Epithelial cell of esophagus (primary cell): ENCODE measurements at places on chromosomes 1 and 21.

- no peak for DNase-seq
Observed at GRCh38 chr1:118650107-118650807, 337.9 kb downstream of the TBX15 start.

- no peak for DNase-seq
Observed at GRCh38 chr1:100348549-100349144, 3.7 kb upstream of the CDC14A start.

DNA sequence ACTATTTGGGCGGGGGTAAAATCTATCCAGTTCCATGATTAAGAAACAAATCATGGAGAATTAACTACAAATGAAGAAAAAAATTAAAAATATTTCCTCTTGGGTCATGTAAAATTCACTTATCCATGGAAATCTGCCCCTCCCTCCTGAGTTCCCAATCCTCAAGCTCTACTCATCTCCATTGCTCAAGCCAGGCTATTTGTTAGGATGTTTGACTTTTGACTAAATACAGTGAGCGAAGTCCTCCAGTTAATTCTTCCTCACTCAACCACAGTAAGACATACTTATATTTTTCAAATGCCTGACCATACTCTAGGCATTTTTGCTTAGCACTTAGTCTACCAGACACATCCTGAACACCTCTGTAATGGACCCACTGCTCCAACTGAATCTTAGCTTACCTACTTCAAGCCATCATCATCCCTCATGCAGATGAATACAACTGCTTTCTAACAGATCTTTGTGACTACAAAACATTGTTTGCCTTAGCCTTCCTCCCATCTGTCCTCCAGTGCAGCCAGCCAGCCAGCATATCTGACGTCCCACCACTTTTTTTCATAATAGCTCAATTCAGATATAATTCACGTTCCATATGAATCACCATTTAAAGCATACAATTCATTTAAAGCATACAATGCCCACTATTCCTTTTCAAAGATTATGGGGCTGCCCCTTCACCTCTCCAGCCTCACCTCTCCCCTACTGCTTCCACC, 154.2 kb downstream of the RERE start:
- DNase-seq = peak; percentile 34

DNA sequence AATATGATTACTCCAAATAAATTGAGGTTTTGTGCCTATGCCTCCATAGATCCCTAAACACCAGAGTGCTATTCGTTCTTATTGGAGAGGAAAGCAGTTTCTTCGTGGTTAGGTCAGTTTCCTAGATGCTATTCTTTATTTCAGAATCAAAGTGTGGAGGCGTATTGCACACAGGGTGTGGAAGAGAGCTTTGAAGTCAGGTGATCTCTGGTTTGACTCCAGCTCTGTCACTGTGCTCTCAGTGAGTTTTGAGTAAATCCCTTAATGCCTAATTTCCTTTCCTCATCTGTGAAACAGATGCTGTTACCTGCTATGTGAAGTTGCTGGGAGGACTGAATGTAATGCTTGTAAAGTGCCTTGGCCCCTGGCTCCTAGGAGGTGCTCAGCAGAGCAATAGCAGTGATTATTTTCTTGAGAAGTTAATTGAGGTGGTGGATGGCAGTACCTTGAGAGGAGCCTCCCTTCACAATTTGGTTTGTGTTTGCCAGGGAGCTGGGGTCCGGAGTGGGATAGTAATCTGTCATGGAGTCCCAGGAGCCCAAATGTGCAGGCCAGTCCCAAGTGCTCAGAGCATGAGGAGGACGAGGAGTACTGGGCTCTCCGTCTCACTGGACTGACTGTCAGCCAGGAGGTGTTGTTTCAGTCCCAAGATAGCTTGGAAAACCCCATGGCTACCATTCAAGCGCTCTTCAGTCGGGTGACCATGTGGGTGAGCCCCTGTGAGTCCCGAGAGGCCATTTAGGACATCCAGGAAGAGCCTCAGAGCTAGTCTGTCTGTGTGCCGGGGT, 14.9 kb downstream of the NTPCR start:
- DNase-seq = no peak

DNA sequence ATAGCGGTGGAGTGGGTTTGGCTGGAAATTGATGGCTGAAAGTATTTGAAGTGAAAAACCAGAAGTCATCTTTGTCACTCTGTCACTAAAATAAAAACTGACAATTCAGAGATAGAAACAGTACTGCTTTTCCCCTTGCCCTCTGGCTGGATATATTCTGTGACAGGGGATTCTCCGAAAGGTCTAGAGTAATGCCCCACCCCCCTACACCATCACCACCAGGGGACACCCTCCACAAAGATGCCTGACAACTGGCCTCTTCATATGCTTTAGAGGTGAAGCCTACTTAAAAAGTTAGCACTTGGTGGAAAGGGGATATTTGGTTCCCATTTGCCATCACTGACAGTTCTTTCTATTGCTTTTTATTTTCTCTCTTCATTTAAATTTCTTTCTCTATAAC, 73.5 kb downstream of the SGIP1 start:
- no peak for DNase-seq

GRCh38 chr1:78492386-78492950, 1.7 kb downstream of the PTGFR start:
- DNase-seq = no peak

GRCh38 chr1:194309269-194309668, 1122.9 kb upstream of the B3GALT2 start:
- DNase-seq = no peak

DNA sequence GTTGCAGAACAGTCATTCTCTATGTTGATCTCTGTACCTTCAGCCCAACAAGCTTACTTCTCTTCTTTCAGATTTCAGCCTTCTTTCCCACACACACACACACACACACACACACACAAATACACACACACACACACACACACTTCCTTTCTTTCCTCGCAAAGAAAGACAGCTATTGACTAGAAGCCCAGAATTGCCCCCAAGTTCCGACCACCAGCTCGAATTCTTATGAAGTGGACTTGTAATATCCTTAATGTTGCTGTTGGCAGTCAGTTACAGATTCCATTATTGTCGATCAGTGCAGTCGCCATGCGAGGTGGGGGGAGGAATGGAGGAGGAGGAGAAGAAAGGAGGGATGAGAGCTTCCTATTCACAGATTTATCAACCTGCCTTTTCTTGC, 125.5 kb downstream of the CLEC20A start:
- no peak for DNase-seq

GRCh38 chr1:235650341-235651169, 971 bp upstream of the GNG4 start:
- DNase-seq = no peak

DNA sequence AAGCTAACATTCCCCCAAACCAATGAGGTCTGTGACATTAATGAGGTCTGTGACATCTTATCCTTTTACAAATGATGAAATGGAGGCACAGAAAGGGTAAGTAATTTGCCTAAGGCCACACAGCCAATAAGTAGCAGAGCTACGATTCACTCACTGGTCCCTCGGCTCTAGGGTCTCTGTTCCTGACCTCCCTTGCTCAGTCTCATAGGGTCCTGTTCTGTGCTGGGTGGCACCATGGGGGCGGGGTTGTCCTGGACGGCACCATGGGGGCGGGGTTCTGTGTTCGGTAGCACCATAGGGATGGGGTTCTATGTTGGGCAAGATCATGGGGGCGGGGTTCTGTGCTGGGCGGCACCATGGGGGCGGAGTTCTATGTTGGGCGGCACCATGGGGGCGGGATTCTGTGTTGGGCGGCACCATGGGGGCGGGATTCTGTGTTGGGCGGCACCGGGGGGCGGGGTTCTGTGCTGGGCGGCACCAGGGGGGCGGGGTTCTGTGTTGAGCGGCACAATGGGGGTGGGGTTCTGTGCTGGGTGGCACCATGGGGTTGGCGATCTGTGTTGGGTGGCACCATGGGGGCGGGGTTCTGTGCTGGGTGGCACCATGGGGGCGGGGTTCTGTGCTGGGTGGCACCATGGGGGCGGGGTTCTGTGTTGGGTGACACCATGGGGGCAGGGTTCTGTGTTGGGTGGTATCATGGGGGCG, 55.6 kb downstream of the CLSTN1 start:
- DNase-seq = no peak

- no peak for DNase-seq
Observed at GRCh38 chr1:32929366-32929765, 28.2 kb upstream of the TMEM54 start.

GRCh38 chr1:110606657-110607535, 738 bp upstream of the KCNA2 start:
- DNase-seq = no peak

DNA sequence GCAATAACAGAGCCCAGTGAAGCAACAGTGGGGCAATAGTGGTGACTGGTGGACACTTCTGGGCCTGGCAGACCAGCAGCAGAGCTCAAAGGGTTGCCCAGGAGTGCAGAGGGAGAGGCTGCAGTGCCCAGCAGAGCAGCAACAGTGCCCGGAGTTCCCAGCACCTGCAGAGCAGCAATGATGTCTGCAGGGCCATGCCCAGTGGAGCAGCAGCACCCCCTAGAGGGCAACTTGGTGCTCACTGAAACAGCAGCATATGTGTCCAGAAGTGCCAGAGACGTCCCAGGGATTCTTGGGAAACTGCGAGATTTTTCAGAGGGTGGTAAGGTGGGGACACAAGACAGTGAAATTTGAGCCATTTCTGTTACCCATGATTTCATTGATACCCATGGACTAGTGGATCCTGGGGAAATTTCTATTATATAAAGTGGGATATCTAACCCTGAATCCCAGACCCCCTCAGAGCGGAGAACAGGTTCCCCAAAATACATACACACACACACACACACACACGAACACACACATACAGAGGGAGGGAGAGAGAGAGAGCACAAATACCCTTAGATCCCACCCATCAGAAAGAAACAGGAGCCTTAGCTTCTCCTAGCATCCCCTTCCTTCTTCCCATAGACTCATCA, 156.9 kb upstream of the GJB5 start:
- peak; percentile 57 for DNase-seq

GRCh38 chr1:213790565-213790964, 197.2 kb upstream of the PROX1 start:
- DNase-seq = no peak

GRCh38 chr1:90957497-90957896, 64.3 kb downstream of the ZNF644 start:
- DNase-seq = peak; percentile 4

- DNase-seq = peak; percentile 68
Observed at GRCh38 chr1:20446796-20447195, 39.2 kb downstream of the CAMK2N1 start.

DNA sequence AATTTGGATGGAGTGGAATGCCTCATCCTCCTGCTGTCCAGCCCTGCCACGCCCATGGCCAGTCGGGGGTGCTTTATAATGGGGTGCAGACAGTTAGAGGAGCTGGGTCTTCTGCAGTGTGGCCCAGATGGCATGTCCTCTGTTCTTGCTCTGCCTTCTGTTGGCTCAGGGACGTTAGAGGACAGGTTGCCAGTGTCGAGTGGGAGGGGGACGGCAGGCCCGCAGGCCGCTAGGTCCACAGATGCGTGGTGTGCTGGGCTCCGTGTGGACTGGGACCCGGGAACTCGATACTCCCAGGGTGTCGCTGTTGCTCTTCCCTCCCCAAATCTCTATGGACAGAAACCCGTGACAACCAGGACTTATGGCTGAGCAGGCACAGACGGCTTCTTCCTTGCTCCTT, 33.3 kb downstream of the SIM2 start:
- no peak for DNase-seq

DNA sequence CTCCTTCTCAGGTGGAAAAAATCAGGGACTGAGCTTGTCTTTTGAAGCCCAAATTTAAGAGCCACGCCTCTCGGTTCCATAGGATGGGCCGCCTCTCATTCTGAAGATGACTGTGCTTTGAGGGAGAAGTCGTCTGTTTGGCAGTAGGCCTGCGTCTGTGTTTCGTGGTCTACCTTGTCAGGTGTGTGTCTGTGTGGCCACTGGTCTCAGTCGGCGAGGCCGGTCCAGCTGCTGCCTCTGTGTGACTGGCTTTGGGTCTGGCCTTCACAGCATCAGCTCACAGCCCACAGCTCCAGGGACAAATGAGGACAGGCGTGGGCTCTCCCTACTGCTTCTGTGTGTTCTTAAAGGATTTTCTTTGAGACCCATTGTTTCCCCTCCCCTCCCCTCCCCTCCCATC, 50.3 kb downstream of the B3GALT5 start:
- DNase-seq = no peak

DNA sequence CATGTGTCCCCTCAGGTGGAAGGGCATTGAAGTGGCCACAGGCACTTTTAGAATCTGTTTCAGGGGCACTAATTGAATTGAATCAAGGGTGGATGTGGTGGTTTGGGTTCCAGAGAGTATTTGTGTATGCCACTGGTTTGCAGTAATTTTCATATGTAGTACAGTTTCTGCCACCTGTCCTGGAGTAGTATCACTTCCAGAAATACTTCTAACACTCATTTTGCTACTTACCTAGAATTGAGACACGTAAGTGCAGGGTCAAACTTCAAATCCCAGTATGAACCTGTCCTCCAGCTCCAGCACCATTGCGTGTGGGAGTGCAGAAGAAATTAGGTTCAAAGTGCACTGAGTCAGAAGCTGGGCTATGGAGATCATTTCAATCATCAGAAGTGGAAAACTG, 26.8 kb downstream of the RSPH1 start:
- no peak for DNase-seq

GRCh38 chr1:19979494-19979977, at the start of gene PLA2G2A:
Gene PLA2G2A, minus strand, starts transcription at chr1:19979618. Its CDS starts 845 bp downstream, at chr1:19978773.
- no peak for DNase-seq

- peak; percentile 93 for DNase-seq
Observed at GRCh38 chr1:59730302-59730701, 84.4 kb upstream of the HOOK1 start.

DNA sequence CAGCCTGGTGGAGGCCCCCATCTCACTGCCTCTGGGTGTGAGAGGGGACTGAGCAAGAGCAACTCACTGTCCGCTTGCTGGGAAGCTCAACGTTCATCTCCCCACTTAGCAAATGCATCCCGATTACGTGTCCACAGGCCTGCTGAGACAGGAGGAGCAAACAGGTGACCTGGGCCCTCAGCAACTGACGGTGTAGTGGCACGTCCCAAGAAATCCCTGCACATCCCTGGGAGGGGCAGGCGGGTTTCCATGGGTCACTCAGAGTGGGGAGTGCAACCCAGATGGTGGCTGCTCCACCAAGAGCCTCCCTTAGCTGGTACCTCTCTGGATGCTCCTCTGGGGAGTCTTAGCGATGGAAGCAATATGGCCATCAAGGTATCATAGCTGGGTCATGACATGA, 229.4 kb downstream of the DYRK1A start:
- DNase-seq = no peak

DNA sequence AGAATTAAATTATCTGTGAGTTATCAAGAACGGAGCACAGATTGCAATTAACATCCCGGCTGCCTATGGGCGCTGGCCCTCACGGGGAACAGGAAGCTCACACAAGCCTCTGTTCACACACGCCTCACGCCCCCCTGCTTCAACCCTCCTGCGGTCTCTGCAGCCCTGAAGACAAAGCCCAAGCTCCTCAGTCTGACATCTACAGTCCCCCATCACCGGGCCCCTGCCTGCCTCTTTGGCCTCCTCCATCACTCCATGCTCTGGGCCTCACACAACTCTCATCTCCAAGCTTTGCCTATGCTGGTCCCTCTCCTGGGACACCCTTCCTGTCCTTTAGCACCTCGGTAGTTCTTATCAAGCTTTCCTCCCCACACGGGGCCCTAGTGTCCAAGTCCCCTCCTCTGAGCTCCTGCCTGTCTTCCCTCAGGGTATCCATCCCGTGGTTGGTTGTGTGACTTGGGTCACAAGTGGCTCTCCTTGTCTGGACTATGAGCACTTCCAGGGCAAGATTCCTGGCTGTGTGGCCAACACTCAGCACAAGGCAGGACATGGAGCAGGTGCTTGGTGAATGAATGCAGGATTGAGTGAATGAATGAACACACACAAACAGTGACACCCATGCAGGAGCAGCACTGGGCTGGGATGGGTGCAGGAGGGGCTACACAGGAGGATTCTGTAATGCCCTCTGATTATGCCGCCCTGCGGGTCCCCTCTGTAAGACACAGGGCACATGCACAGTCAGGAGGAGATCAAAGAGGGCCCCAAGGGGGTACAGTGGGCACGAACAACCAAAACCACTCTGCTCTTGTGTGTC, 116.1 kb downstream of the DMRTB1 start:
- no peak for DNase-seq
